ENCODE measurements at places on chromosomes 4 and X. TPM values are rescaled to one million over a fixed set of nuclear protein-coding genes. Genes with fewer than 3 reads are reported as not detected.

Gene SMIM43
- 0.20 TPM for total RNA-seq

Gene CYLC1
- total RNA-seq = not detected

Gene TMEM187
- total RNA-seq = 5.3 TPM

Gene IL9R
- total RNA-seq = 0.21 TPM

Gene BEX2
- total RNA-seq = 12.9 TPM

Gene SPINK2
- total RNA-seq = not detected

Gene ATG4A
- 10.2 TPM for total RNA-seq

Gene TMSB4X
- total RNA-seq = 8,579 TPM

Gene CSN1S1
- total RNA-seq = not detected

Gene MED28
- total RNA-seq = 47.7 TPM

Gene ESX1
- total RNA-seq = not detected

Gene CLDN2
- total RNA-seq = 9.9 TPM

Gene SLC49A3
- total RNA-seq = not detected

Gene ARHGAP24
- 4.6 TPM for total RNA-seq

Gene FAM9C
- not detected for total RNA-seq

Gene FAAH2
- not detected for total RNA-seq

Gene NXF3
- total RNA-seq = not detected

Gene DMP1
- not detected for total RNA-seq

Gene NLGN4X
- total RNA-seq = not detected

Gene LETM1
- 29.4 TPM for total RNA-seq

Gene GRIA2
- not detected for total RNA-seq

Gene ZFP92
- 0.54 TPM for total RNA-seq

Gene HCCS
- 69.9 TPM for total RNA-seq

Gene GAGE12H
- not detected for total RNA-seq

Gene RGN
- not detected for total RNA-seq

Gene TMEM271
- total RNA-seq = not detected

Gene UBE2A
- 138 TPM for total RNA-seq

Gene HSD17B10
- total RNA-seq = 166 TPM

Gene NR3C2
- total RNA-seq = not detected

Gene SRPX
- total RNA-seq = 7.3 TPM

Gene FGFR3
- total RNA-seq = 2.2 TPM

Gene COL4A6
- total RNA-seq = 15.5 TPM

Gene MAGEA2B
- not detected for total RNA-seq

Gene BCLAF3
- 1.3 TPM for total RNA-seq

Gene LRCH2
- total RNA-seq = 0.02 TPM

Gene NALF2
- total RNA-seq = 5.5 TPM

Gene TENM3
- total RNA-seq = 1.4 TPM

Gene MAGEB3
- total RNA-seq = not detected

Gene CNKSR2
- total RNA-seq = 3.1 TPM

Gene MAGEB17
- total RNA-seq = not detected

Gene GAGE2A
- total RNA-seq = not detected

Gene PHOX2B
- total RNA-seq = not detected

Gene CCKAR
- not detected for total RNA-seq

Gene ASMT
- total RNA-seq = not detected

Gene SH3BGRL
- 52.1 TPM for total RNA-seq

Gene PPP4R3C
- total RNA-seq = not detected
